Activated CD4-positive, alpha-beta T cell treated with anti-CD3 and anti-CD28 coated beads, Interleukin-2, amount 50 U/mL, for 48 hours (primary cell): ENCODE measurements at places on chromosomes 7 and 10.

- DNase-seq, result no peak
These were observed 198.2 kb upstream of the GNAI1 start for GRCh38 chr7:79936281-79936983.

- peak; percentile 74 for DNase-seq
These were observed 77.9 kb downstream of the KIAA1549 start for GRCh38 chr7:138903186-138903820.

- no peak for DNase-seq
These were observed 111.1 kb upstream of the NPY start for GRCh38 chr7:24172856-24173255.

DNA sequence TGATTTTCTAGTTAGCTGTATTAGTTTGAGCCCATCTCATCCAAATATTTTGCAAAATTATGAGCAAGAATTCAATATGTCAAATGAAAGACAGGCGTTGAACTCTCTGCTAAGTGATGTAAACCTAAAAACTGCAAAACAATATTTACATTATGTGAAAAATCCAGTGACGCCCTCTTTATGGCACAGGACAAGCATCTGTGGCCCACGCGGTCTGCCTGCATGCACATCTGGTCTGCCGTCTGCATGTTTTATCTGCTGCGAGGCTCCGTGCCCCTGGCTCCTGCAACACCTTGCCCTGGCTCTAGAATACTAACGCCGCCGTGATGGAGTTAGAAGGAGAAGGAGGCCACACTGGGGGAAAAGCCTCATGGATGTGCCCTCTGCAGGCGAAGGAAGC is 142.0 kb downstream of the SVIL start:
- DNase-seq, result no peak

DNA sequence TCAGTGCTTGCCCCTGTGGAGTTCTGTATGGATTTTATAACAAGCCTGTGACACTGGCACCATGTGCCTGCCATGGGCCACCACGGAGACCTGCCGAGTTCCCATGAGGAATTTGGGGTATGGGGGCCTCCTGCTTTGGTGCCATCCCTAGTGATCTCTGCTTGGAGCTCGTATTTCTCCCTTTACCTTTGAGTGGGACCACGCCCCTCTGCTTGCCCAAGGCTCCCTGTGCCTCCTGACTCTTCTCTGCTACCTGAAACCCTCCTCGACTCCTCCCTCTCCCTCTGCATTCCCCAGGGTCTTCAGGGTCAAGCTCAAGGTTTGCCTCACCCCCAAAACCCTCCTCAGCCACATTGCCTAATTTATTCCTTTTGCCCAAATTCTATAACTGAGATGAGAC is 225.0 kb downstream of the BUB3 start:
- DNase-seq, result no peak

GRCh38 chr7:80873140-80873539 is 45.7 kb downstream of the SEMA3C start:
- no peak for DNase-seq

- DNase-seq, result no peak
These were observed 67.3 kb upstream of the PFKP start for GRCh38 chr10:3000048-3000447.

DNA sequence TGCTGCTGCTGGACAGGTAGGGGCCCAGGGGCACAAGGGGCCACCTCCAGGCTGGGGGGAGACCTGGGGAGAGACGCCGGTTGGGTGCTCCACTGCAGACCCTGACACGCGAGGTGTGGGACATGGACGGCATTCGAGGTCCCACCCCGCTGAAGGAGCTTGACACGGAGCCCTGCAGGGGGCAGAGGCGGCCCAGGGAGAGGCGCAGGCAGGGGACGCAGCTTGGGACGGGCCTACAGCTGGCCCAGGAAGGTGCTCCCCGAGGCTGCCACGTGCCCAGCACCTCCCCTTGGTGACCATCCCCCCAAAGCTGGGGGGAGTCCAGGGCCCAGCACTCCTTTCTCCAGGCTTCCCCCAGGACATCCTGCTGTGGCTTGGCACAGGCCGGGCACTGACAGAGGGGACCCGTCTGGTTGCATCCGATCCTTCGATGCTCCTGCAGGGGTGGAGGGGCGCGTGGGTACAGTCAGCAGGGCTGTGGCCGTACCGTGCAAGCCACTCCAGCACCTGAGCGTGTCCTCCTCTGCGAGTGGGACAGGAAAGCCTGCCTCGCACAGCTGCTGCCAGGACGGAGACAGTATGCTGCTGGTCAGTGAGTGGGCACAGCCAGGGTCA is 174.4 kb downstream of the ELFN1 start:
- DNase-seq, result no peak

GRCh38 chr10:90418869-90419652 is 438.8 kb downstream of the HTR7 start:
- no peak for DNase-seq

DNA sequence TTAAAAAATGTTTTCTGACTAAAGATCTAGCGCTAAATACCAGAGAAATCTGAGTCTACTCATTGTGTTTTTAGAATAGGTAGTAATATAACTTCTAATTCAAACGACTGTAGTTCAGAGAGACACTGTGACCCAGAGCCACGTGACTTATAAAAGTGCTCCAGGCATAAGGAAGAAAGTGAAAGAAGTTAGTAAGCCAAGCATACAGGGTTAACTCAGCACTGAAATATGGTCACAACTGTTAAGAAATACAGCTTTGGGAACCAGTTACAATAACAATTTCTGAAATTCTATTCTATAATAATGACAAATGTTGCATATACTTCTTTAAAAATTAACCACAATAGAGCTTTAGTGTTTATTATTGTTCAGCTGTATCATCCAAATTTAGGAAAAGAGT is 119.1 kb downstream of the TFEC start:
- no peak for DNase-seq

- DNase-seq, result no peak
These were observed 179.0 kb downstream of the PRPF18 start for GRCh38 chr10:13765641-13766341.

DNA sequence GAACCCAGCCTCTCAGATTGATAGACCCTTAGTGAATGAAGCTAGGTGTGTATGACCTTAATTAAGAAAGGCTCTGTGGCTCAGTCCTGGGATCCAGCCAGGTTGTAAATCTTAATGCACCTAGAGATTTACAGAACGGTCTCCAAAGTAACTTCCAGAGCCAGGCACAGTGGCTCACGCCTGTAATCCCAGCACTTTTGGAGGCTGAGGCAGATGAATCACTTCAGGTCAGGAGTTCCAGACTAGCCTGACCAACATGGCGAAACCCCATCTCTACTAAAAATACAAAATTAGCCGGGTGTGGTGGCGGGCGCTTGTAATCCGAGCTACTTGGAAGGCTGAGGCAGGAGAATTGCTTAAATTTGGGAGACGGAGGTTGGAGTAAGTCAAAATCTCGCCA is 24.3 kb downstream of the CALHM2 start:
- DNase-seq, result no peak

GRCh38 chr10:6841761-6842160 is 261.7 kb upstream of the PRKCQ start:
- DNase-seq, result no peak

DNA sequence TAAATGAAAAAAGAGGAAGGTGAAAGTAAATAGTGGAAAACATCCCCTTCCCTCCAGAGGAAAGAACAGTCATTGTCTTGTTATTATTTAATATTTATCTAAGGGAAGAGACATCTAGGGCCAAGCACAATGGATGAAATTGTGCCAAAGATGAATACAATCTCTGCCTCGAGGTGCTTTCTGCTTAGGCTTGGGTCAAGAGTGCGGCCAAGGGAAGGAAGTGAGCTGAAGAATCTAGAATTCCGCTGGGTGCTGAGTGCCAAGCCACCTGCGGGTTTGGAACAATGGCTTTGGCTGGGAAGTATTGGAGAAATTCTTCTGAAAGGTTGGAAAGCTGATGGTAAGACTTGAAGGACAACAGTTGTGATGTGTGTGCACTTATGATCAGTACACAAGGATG is 531.3 kb upstream of the FZD8 start:
- DNase-seq, result no peak

DNA sequence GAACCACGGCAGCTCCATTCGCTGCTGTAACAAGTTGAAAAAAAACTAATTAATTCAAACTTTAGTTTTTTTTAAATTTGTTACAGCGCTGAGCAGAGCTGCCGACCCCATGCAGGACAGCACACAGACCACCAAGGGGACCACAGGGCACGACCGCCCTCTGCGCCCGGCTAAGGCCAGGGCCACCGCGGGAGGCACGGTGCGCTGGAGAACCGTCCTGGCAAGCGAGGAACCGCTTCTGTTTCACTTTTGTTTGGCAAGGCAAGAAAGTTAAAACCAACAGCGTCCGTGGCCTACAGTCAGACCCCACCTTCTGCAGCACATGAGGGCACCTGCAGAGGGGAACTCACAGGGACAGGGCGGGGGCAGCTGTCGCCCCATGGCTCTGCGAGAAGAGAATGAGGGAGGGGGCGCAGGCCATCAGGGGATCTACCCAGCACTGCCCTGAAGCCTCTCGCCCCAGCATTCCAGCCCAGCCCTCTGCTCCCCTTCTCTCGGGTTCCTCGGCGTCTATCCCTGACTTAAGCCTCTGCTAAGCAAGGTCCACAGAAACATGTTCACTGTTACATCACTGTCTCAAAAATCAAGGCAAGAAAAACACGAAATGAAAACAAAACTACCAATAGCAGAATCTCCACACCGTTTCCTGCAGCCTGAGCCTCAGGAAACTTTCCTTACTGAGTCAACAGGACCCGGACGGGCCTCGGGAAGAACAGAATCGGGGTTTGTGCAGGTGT is 204.4 kb downstream of the DIP2C start:
- peak; percentile 5 for DNase-seq

DNA sequence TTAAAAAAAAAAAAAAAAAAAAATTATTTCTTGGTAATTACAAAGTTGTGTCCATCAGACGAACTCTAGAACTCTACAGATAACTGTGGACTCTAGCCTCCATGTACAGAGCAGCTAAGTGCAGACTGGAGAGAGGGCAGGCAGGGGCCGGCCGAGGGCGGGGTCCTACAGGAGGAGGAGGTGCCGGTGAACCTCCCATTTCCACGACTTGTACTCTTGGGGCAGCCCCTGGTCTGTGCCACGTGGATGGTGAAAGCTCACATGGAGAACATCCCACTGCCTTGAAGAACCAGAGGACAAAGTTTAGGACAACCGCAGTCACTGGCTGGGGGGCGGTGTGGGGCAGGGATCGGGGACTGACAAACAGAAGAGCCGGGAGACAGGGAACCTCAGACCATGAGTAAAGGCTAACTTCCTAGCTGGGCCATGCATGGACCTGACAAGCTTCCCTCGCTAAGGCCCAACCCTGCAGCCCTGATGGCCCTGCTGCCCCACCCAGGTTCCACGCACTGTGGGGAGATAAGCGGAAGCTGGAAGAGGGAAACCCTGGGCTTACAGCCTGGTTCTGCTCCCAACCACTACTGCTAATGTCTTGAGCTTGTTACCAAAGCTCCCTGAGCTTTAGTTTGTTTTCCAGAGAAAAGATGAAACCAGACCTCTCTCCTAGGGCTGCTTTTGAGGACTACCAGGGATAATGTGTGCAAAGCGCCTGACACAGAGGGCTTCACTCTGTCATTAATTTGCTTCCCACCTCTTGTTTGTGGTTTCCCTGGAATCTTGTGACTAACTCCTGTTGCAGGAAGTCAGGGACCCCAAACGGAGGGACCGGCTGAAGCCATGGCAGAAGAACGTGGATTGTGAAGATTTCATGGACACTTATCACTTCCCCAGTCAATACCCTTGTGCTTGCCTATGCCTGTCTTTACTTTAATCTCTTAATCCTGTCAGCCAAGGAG is 16.1 kb upstream of the SEC61G start:
- DNase-seq, result no peak

- DNase-seq, result peak; percentile 93
These were observed at the start of gene ENKUR for GRCh38 chr10:25015828-25016375. Gene ENKUR (minus strand): TSS chr10:25016158. CDS start chr10:25015936, 222 bp downstream.

DNA sequence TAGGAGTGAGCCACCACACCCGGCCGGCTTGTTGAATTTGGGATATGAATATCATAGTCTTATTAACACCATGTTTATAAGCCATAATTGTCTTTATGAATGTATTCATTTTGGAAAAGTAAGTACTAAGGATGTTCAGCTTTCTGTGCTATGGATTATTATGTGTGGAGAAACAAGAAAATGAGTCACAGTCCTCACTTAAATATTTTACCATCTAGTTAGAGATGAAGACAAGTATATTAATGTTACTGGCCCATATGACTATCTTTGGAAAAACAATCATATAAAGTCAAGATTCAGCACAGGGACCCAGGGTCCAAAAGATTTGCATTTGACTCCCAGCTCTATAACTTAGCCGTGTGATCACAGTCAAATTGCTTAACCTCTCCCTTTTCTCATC is 9.8 kb upstream of the TOMM7 start:
- DNase-seq, result no peak

DNA sequence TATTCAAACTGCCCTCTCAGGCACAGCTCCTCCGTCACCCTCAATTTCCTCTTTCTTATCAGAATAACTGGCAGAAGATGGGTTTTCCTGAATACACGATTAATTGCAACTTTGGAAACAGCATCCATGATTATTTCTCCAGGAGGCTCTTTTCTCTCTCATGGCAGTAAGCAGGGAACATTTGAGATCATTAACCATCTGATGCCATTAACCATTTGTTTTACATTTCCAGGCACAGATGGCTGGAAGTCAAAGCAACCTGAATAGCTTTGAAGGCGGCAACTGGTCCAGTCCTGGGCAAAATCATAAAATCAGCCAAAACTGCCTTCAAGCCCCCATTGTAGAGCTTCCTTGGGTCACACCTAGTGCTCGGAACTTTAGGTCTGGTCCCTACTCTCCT is 289.5 kb upstream of the AOAH start:
- no peak for DNase-seq

- DNase-seq, result no peak
These were observed 124.1 kb upstream of the TEX47 start for GRCh38 chr7:88919478-88920131.

DNA sequence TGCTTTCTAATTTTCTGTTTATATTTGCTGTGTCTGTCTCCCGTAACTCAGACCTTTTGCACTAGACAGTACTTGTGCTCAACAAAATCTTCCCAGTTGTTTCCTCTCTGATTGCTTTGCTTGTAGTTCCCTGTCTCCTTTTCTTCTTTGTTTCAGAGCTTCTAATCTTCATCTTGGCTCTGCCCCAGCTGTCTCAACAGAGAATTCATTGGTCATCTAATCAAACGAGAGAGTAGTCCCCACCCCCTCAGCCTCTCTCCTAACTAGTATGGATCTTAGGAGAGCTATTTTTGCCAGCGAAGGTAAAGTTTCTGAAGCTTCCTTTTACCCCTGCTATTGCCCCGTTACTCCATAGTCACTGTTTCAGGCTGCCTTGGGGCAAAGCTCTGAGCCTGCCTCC is 32.8 kb downstream of the SLC26A4 start:
- DNase-seq, result no peak

DNA sequence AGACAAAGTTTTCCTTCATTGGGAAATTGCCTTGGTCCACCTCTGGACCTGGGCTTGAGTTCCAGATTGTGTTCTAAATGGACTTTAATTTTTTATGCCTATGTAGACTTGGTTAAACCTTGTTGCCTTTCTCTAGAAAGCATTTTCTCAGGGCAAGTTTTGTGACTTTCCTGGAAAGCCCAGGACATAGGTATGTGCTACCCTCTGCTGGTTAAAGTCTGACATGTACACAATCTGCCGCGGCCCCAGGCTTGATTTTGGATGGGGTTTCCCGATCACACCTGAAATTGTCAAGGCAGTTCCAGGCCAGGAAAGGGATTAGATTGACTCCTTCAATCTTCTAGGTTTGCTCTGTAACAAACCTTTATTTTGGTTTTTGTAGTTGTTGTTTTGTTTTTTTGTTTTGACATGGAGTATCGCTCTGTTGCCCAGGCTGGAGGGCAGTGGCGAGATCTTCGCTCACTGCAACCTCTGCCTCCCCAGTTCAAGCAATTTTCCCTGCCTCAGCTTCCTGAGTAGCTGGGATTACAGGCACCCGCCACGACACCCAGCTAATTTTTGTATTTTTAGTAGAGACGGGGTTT is 14.1 kb upstream of the AKR1B10 start:
- DNase-seq, result peak; percentile 38
